ENCODE measurements at places on chromosomes 7 and 10.

DNA sequence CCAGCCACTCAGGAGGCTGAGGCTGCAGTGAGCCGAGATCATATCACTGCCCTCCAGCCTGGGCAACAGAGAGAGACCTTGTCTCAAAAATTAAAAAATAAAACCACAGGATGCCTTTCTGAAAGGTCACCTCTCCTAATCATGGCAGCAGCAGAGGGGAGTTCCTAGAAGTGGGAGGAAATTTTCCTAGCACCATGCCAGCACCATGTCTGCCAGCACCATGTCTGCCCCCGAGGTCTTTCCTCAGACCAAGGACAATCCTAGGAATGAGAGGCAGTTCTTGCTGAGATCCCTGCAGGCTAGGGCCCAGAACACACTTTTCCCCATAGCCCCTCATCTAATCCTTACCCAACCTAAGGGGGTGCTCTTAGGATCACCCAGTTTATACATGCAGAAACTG is 22.3 kb upstream of the INMT start:
- DNase-seq: no peak

- no peak for DNase-seq
Observed at GRCh38 chr7:125118444-125118843, 188.8 kb upstream of the POT1 start.

GRCh38 chr10:13218878-13219277 is 15.3 kb downstream of the UCMA start:
- DNase-seq: no peak

- DNase-seq: no peak
Observed at GRCh38 chr10:373015-373414, 237.8 kb downstream of the ZMYND11 start.

DNA sequence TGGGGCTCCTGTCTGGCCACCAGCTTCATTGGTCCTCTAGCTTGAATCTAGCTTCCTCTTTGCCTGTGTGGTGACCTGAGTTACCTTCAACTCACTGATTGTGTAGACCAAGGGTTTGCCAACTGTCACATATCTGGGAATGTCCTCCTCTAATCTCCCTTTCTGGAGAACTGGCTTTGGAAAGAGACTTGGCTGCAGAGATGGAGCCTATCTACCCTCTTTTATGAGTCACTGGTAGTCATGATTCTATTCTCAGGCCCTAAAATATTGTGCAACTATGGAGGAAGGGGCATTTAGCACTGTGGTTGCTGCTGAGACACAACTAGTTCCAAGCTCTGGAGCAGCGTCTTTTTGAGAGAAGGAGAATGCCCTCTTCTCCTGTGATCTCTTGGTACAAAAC is 691.3 kb downstream of the KCNMA1 start:
- DNase-seq: no peak

- DNase-seq: no peak
Observed at GRCh38 chr7:29297194-29297890, 102.8 kb downstream of the CHN2 start.

- no peak for DNase-seq
Observed at GRCh38 chr7:12719141-12719919, 31.9 kb downstream of the ARL4A start.

DNA sequence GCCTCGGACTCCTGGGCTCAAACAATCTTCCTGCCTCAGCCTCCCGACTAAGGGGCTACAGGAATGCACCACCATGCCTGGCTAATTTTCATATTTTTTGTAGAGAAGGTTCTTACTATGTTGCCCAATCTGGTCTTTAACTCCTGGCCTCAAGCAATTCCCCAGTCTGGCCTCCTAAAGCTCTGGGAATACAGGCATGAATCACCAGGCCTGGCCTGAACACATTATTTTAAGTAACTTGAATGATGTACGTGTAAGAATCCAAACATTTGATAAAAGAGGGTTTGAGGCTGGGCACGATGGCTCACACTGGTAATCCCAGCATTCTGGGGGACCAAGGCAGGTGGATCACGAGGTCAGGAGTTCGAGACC is 13.0 kb upstream of the BAMBI start:
- no peak for DNase-seq

- DNase-seq: no peak
Observed at GRCh38 chr7:35551321-35552081, 143.4 kb downstream of the HERPUD2 start.

DNA sequence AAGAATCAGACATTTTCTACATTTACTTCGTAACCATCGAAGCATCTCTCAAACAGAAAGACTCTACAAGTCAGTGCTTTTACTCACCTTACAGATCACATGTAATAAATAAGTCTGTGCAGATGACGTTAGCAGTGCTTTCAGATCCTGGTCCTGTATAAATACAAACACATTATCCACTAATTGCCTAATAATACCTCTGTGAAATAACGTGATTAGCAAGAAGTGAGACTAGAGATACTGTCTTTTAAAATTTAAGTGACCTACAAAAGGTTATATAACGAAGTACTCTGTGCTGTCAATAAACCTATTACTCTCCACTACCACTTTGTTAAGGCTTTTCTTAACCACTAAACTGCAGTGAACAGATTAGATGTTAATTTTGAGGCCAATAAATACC is 246.9 kb downstream of the NSUN6 start:
- DNase-seq: no peak

- DNase-seq: peak; percentile 77
Observed at GRCh38 chr7:150826061-150826849, 25.7 kb downstream of the TMEM176A start.

DNA sequence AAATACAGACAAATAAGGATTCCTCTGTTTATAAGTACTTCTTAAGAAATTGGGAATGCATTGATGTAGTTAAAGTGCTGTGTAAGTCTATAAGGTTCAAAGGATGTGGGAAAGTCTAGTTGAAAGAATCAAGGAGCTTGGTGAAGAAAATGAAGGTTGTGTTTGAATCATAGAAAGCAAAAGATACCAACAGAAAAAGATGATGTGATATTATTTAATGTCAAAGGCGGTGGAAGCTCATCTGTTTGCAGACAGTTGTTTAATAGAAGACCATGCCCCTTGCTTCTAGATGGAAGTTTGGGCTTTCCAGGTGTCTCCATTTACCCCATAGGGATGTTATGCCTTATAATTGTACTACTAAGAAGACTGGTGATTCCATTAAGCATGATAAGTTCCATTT is 150.3 kb downstream of the CCSER2 start:
- DNase-seq: no peak

DNA sequence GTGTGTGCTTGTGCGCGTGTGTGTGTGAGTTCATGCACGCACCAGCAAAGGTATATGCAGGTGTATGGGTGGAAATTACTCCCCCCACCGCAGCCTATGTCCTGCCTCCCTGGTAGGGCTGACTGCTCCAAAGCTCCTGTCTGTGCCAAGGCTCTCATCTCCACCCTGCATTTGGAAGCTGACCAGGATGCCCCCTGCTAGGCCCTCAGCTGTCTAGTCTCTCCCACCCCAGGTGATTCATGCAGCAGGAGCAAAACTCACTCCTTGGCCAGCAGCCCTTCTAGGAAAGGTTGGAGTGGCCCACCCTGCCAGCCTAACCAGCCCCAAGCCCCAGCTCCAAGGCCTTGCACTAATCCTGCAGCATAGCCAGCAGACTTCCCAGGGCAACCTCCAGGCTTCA is 148.4 kb downstream of the GRID1 start:
- no peak for DNase-seq

- no peak for DNase-seq
Observed at GRCh38 chr7:133021196-133021595, 60.7 kb downstream of the CHCHD3 start.

DNA sequence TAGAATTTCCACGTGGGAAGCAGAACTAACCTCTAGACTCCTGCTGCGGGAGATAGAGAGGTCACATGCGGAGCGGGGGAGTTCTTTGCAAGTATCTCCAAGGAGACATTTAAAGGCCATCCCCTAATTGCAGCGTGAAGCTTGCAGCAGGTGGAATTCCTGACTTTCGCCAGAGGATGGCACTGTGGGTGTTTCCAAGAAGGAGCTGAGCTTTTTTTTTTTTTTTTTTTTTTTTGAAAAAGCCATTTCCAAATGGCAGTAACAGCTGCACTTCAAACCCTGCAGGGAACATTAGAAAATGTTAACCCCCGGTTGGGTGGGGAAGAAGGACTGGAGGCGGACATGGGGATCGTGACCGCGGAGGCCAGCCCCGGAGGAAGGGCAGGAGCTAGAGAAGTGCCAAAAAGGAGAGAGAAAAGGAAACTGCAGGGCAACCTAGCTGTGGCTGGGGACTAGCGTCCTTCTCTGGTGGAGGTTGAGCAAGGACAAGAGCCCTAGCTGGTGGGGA is 487.7 kb downstream of the TYW1 start:
- no peak for DNase-seq

GRCh38 chr10:76329891-76330575 is 898.6 kb downstream of the LRMDA start:
- DNase-seq: no peak

GRCh38 chr7:25521236-25521635 is 292.9 kb upstream of the NPVF start:
- DNase-seq: no peak

DNA sequence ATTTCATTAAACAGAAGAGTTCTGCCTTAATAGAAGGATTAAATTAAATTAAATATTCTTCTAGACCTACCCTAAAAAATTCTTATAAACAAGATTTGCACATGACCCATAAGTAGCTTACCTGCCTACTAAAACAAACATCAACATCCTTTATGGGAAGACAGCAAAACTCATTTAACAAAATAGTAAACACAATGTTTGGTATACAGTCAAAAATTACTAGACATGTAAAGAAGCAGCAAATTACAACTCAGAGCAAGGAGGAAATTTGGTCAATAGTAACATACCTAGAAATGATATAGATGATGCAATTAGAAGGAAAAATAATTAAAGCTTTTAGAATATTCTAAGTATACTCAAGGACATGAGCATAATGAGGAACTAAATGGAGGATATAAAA is 27.9 kb downstream of the CCDC172 start:
- DNase-seq: no peak

DNA sequence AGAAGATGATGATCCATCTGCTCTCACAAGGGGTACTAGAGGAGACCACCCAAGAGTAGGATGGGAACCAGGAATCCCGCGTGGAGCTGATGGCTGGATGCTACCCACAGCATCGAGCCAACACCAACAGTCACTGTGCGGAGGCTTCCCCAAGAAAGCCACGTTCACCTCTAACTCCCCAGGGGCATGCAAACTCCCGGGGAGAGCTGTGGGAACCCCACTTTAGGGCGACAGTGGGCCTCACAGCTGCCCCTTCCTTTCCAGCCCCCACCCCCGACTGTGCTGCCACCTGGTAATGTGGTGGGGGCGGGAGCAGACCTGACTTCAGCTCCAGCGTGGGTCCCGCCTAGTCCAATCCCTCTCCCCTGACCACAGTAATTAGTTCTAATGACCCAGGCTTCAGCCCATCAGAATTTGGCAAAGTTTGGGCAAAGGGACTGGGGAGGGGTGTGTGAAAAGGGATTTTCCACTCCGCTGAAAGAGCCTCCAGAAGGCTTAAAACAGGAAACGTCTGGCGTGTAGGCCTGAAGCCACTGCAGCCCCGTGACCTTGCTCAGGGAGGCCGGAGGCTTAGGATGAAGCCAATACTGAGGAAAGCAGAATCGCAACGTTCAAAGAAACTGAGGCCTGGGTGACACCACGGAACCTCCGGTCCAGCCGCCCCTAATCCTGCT is 20.3 kb downstream of the ASB13 start:
- no peak for DNase-seq

- DNase-seq: no peak
Observed at GRCh38 chr10:20744821-20745220, 152.3 kb downstream of the NEBL start.

DNA sequence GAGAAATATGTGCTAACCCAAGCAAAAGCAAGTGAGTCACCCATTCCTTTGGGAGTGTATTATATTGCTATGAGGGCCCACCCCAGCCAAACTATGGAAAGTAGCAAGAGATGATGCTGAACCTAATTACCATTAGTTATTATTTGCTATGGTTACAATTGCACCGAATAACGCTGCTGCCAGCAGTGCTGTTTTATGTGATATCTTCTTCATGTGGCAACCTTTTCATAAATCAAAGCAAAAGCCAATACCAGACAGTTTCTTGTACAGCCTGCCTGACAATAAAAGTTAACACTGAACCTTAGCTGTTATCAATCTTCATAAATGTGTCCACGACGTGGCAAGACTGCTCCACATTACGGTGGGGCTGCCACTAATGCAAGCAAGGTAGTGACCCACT is 241.7 kb upstream of the PLXNA4 start:
- DNase-seq: no peak

- no peak for DNase-seq
Observed at GRCh38 chr7:146455091-146455655, 338.6 kb downstream of the CNTNAP2 start.

DNA sequence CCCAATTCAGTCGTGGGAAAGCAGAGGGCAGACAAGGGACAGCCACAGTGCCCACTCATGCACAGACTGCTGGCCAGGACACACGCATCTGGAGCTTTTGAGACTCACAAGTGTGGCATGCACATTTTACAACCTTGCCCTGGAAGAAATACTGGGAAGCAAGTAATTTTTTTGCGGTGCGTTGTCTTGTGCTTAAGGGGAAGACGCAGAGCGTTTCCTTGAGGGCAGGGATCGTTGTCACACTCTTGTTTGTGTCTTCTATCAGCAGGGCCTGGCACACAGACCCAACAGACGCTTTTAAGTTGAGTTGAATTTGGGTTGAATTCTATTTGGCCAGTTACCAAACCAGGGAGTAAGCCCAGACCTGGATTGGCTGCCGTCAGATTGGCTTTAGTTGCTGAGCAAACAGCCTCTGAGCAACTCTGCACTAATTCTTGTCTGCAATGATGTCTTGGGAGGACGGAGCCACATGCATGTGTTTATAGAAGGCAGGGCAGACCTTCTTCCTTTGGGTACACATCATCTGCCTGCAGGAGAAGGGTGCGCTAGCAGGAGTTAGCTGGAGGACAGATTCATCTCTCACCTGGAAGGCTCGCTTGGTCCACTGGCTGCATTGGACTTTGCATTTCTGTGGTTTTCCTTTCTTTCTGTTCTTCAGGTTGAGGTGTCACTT is 38.4 kb downstream of the IL2RA start:
- DNase-seq: no peak

Data from mucosa of descending colon (tissue), 3 donors.